ENCODE measurements at places on chromosomes 3 and 15.
A peak's percentile ranks its signal among the peaks of the same experiment; 100 is the strongest.

- no peak for DNase-seq
Measured at GRCh38 chr15:60251300-60252070, 146.3 kb downstream of the ANXA2 start.

- DNase-seq = peak; percentile 11
Measured at GRCh38 chr3:31105438-31106077, 211.1 kb upstream of the GADL1 start.

DNA sequence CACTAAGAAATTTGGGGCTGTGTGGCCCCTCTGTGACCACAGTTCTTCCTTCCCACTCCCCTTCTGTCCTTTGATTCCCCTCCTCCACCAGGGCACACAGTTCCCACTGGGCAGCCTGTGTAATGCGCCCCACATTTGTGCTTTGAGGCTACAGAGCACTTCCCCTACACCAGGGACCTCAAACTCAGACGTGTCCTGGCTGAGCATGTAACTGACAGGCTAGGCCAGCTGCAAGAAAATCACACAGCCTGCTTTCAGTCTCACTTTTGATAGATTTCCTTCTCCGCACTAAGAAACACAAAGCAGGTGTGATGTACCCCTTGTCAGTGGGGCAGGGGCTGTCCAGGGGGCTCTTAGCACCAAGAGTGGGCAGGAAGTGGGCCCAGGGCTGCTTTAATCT is 29.6 kb downstream of the PRKCD start:
- no peak for DNase-seq

DNA sequence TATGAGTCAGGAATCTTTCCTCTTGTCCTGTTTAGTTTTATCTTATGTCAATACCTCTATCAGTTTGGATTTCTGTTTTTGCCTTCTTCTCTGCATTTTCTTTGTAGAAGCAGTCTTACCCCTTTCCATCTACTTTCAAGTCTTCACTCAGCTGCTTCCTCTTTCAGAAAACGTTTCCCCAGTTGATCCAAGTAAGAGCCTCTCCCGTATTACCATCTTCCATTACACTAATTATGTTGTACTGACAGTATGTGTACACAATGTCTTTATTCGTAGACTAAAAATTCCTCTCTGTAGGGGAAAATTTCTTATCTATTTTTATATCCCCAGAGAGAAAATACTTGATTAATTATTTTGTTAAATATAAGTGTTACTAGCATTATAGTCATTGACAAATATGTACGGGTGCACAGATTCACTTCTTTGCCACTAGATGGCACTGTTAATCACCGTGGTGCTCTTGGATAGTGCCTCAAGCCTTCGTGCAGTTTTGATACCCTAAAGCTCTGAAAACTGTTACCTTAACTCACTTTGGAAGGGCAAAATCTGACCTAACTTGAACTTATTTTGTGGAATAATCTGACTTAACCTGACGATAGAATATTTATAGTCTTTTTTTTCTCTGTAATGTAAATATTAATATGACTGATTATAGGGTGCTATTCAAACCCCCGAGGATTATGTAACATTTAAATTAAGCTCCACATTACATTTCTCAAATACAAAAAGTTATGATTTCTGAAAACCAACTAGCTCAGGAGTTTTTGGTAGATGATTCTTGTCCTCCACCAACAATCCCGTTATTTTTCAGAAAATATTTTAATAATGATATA is 74.2 kb upstream of the POU1F1 start:
- no peak for DNase-seq

- no peak for DNase-seq
Measured at GRCh38 chr15:66651913-66652642, 50.0 kb upstream of the SMAD6 start.

DNA sequence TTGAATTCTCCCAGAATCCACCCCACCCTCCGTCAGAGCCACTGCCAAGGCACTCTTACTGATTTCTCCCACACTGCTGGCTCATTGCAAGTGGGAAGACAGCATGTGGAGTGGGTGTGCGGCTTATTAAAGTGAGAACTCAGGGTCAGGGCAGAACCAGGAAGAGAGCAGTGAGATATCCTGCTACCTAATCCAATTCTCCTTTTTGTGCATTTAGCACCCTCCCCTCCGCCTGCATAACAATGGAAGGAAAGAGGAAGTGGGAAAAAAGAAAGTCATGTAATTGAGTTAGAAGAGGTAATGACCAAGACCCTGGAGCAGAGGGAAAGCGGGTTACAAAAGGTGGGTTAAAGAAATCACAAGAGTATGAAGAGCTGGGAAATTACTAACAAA is 27.8 kb upstream of the PIK3CB start:
- no peak for DNase-seq

GRCh38 chr3:53425936-53426335 is 68.5 kb upstream of the CACNA1D start:
- DNase-seq = no peak

- no peak for DNase-seq
Measured at GRCh38 chr15:33048255-33048654, 146.3 kb downstream of the FMN1 start.

DNA sequence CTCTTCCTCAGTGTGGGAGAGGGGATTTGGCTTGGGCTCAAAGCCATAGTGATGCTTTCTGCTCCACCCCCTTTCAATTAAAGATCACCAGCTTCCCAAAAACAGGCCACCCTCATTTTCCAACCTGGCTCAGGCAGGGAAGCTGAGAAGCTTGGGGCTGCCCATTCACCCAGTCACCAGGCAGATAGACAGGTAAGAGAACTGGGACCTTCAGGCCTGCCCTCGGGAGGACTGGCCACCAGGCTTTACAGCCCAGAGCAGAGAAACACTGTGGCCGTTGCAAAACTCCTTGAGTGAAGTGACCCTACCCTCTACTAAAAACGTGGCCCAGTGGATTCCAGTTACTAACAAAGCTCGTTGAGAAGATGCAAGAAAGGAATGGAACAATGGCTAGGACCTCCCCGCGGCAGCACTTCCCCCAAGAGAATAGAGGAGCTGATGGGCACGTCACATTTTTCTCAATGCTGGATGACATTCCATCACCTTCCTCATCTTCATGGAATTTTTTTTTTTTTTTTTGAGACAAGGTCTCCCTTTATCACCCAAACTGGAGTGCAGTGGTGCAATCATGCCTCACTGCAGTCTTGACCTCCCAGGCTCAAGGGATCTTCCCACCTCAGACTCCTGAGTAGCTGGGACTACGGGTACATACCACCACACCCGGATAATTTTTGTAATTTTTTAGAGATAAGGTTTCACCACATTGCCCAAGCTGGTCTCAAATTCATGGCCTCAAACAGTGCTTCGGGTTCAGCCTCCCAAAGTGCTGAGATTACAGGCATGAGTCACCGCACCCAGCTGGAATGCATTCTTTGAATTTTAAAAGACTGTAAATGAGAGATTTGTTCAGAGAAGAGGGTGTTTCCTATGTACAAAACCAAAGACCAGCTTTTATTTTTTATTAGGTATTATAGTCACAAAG is 37.9 kb downstream of the LIPC start:
- no peak for DNase-seq

DNA sequence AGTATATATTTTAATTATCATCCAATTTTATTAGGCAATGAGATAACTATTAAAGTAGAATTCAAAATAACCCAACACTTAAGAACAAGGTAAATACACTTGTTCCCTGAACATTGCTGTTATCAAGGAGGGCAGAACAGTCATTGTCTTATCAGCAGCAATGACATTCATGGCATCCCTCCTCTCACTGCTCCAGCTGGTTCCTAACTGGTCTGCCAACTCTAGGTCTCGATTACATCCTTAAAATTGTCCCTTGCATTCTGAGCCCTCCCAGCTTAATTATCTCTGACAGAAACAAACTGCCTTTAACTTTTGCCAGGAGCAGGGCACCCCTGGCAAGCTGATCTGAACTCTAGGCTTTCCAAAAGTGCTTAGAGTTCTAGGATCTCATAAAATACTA is 14.0 kb upstream of the DYNC1LI1 start:
- DNase-seq = no peak

GRCh38 chr15:96551196-96551595 is 220.7 kb downstream of the NR2F2 start:
- DNase-seq = no peak

DNA sequence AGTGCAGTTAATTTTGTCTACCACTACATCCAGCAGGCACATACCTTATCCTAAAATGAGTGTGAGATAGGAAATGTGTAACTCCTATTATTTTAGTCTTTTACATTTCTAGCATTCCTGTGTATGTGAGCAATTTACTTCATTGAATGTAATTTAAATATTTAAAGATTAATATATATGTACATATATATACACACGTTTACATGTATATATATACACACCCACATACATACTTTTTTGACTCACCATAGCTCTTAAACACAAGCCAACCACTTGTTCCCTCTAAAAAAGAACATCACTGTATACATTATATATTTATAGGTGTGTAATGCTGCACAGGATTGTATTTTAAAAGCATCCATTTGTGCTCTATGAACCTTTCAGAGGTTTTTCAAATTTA is 425.6 kb upstream of the NECTIN3 start:
- no peak for DNase-seq

GRCh38 chr3:106824856-106825255 is 552.4 kb upstream of the CCDC54 start:
- no peak for DNase-seq

GRCh38 chr15:69593488-69593887 is 140.9 kb downstream of the RPLP1 start:
- no peak for DNase-seq

DNA sequence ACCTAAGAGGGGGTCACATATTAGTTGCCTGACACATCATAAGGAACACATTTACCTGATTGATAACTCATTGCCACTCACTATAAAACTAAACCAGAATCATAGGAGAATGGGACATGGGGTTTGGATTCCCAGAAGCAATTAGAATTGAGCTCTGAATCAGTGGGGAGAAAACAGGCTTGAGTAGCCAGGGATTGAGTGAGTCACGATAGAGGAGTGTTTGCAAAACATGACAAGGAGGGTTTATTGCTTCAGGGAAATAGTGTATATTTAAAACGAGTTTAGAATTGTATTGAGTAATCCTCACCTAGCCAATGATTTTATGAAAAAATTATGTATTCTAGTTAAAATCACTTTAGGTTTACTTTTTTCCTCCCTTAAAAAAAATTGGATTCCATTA is 101.1 kb upstream of the THRB start:
- DNase-seq = no peak

Data from stimulated activated CD4-positive, alpha-beta T cell treated with anti-CD3 and anti-CD28 coated beads, Interleukin-12 subunit alpha, Interleukin-12 subunit beta, amount 100 ng/mL, for 24 hours (primary cell).